ENCODE measurements at places on chromosomes 5 and 9. TPM values are rescaled to one million over a fixed set of nuclear protein-coding genes. Genes with fewer than 3 reads are reported as not detected.

STPG3 gene
- total RNA-seq = 0.26 TPM

GRCh38 chr5:79050498-79050897 is 19.0 kb downstream of the DMGDH start:
- DNase-seq = no peak

DNA sequence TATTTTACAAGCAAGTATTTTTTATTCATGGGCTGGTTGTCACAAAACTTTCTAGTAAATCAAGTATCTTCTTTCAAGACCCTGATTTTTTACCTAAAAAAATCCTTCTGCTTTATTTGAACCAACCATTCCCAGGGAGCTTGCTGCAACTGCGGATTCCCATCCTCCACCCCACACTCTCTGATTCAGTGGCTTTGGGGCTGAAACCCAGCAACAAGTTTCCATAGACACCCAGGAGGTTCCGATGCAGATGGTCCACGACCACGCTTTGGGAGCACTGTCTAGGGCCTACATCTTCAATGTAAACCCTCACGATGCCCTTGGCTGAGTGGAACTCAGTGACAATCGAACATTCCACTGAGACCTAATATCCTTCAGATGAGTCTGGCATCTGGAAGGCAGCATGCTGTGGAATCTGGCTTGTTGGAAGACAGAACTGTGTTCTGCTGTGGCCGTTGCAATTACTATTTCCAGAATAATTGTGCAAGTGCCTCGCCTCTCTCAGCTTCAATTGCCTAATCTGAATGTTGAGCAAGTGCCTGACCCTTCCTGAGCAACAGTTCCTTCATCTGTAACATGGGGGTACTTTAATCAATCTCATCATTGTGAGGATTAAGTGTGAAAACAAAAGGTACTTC is 105.1 kb downstream of the INSYN2B start:
- DNase-seq = no peak

DNA sequence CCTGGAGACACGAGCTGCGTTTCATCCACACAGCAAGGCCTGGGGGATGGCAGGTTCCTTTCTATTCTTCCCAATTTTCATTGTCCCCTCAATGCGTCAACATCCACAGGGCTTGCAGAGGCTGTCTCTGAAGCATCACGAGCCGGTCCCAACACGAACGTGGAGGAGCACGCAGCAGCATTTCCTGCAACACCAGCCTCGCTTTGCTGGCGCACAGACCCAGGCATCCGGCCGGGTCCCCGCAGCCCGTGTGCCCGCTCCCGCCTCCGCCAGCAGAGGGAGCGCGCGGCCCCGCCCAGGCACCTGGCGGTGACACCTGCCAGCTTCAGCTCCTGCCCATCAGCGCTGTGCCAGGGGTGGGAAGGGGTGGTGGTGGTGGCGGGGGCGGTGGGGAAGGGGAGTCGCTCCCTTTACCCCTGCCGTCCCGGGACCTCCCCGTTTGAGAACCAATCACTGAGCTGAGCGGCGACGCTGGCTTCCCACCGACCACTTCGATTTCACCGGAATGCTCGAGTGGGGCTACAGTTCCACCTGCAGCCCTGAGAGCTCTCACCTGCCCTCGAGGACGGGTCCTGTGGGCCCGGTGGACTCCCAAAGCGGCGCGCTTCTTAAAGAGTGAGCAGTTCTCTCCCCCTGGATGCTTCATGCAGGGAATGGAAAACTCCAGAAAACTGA is 464.5 kb downstream of the ICE1 start:
- no peak for DNase-seq

FREM1 gene
- total RNA-seq = not detected

- no peak for DNase-seq
Measured at GRCh38 chr9:78769690-78770089, 472.8 kb downstream of the PSAT1 start.

- DNase-seq = no peak
Measured at GRCh38 chr9:9100070-9100469, 1300.5 kb upstream of the DMAC1 start.

- DNase-seq = no peak
Measured at GRCh38 chr5:51227963-51228470, 155.2 kb upstream of the ISL1 start.

- no peak for DNase-seq
Measured at GRCh38 chr9:32380944-32381343, 3.5 kb upstream of the ACO1 start.

GRCh38 chr5:35188031-35188457 is 42.2 kb downstream of the PRLR start:
- DNase-seq = no peak

DNA sequence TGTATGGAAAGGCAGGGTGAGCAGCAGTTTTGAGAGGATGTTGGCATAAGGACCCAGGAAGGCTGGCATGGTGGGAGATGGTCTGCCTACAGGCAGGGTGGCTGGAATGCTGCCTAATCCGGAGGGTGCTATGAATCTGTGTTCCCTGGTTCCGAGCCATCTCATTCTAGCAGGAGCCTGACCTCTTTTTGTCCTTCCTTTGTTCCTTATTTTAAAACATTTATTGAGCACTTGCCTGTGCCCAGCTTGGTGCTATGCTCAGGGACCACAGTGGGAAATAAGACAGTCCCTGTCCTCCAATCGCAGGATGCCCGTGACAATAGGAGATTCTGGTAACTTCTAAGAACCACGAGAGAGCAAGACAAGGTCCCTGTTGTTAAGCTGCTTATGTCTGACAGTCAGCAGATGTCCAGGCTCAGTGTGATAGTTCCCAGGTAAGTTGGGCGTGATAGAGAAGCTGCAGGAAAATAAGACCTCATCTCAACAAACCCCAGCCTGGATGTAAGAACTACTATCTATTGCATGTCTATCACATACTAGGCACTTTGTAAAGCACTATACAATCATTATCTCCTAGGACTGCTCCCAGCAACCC is 9.1 kb upstream of the ZBTB34 start:
- no peak for DNase-seq

GRCh38 chr5:14213813-14214585 is 70.9 kb downstream of the TRIO start:
- DNase-seq = no peak

- DNase-seq = no peak
Measured at GRCh38 chr9:20023961-20024571, 235.2 kb upstream of the SLC24A2 start.

PROB1 gene
- 2.3 TPM for total RNA-seq
